ENCODE measurements at places on chromosomes 12 and 14. TPM values are rescaled to one million over a fixed set of nuclear protein-coding genes. Genes with fewer than 3 reads are reported as not detected.

- no peak overlapping the region for H3K27ac ChIP-seq
- no peaks in the 10 kb centered on the region for H3K4me1 ChIP-seq
- no peak overlapping the region for H3K4me3 ChIP-seq
- H3K27me3 ChIP-seq: peaks cover 1% of the 10 kb centered on the region
- H3K36me3 ChIP-seq: no peaks in the 10 kb centered on the region
These were observed 7.7 kb upstream of the SLC6A15 start for GRCh38 chr12:84920331-84920730.

- peak; percentile 93 for DNase-seq
- H3K27ac ChIP-seq: peak overlapping the region; percentile 92
- peak overlapping the region; percentile 72 for H3K4me3 ChIP-seq
- no peaks in the 10 kb centered on the region for H3K36me3 ChIP-seq
- peaks cover 83% of the 10 kb centered on the region for H3K4me1 ChIP-seq
These were observed 72.0 kb downstream of the IRF2BPL start for GRCh38 chr14:76956316-76957090.

The LRRIQ1 gene
- not detected for total RNA-seq

The NINJ2 gene
- total RNA-seq: 8.0 TPM

The C3AR1 gene
- total RNA-seq: 9.1 TPM

The C12orf57 gene
- total RNA-seq: 184 TPM

All from activated CD8-positive, alpha-beta T cell treated with anti-CD3 and anti-CD28 coated beads, Interleukin-2, amount 10 ng/mL, durations not matched to agents 7 days and 5 days (primary cell).